EL (cell line): ENCODE measurements at places on chromosomes 5 and 9.

- peak; percentile 76 for DNase-seq
Measured at GRCh38 chr9:131277910-131278701, 1.8 kb upstream of the FAM78A start.

DNA sequence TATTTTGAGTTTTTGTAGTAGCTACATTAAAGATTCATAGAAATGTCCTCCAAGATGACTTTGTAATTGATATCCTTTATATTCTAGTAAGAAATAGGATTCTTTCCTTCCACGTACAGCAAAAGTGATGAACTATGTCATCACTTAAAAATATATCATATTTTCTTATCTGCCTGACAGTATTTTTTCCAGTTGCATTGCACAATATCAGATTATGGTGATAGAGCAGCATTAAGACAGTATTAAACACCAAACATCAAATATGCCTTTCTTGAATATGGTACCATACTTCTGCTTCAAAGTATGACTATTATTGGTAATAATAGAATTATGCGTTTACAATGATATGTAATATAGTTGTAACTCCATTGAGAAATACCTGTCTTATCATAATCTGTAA, 919.8 kb upstream of the EDIL3 start:
- DNase-seq: no peak

GRCh38 chr9:133585481-133586351, 23.5 kb downstream of the FAM163B start:
- DNase-seq: peak; percentile 11

- peak; percentile 27 for DNase-seq
Measured at GRCh38 chr5:126044111-126044668, 379.0 kb upstream of the GRAMD2B start.

DNA sequence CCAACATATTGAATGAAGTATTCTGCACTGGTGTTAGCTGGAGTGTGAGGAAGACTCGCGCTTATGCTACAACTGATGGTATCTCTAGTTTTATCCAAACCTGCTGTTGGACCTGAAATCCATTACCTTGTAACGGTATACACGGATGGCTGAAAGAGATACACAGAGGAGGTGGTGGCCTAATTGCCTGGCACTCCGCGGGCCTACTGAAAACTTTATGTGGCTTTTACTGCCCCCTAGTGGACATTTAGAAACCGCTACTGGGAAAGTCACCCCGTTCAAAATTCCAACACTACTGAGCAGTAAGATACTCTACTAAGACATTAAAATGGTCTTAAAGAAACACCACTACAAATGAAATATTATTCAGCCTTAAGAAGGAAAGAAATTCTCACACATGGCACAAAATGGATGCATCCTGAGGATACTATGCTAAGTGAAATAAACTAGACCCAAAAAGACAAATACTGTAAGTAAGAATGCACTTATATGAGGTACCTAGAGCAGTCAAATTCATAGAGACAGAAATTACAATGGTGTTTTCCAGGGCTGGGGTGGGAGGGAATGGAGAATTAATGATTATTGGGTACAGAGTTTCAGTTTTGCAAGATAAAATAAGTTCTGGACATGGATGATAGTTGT, 100.4 kb downstream of the TTLL11 start:
- DNase-seq: peak; percentile 77

- no peak for DNase-seq
Measured at GRCh38 chr5:100772006-100772405, 131.1 kb downstream of the ST8SIA4 start.

- DNase-seq: no peak
Measured at GRCh38 chr5:115842952-115843351, 1.2 kb downstream of the AP3S1 start.

DNA sequence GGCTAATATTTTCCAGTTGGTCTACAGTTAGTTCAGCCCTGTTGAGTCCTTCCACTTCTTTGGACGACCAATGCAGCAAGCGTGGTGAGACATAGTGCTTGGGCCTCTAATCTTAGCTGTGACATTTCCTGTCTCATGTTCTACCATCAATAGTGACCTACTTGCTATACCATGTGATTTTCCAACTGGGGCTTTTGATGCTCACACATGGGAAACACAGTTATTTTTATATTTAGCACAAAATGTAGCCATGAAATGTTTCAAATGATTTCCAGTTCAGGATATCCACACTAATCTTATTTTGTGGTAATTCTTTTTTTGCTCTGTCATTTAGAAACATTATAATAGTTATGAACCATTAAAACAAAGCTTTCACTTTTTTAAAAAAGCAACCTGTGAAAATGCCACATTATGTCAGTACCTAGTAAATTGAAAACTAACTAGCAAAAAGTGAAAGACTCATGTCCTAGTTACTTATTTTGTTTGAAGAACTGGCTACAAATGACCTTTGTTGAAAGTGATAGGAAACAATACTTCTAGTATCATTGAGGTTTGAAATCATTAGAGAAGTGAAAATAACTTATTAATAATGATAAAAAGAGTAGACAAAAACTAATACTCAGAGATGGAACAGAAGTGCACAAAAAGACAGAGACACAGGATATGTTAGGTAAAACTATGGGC, 18.3 kb downstream of the MARCHF3 start:
- no peak for DNase-seq

DNA sequence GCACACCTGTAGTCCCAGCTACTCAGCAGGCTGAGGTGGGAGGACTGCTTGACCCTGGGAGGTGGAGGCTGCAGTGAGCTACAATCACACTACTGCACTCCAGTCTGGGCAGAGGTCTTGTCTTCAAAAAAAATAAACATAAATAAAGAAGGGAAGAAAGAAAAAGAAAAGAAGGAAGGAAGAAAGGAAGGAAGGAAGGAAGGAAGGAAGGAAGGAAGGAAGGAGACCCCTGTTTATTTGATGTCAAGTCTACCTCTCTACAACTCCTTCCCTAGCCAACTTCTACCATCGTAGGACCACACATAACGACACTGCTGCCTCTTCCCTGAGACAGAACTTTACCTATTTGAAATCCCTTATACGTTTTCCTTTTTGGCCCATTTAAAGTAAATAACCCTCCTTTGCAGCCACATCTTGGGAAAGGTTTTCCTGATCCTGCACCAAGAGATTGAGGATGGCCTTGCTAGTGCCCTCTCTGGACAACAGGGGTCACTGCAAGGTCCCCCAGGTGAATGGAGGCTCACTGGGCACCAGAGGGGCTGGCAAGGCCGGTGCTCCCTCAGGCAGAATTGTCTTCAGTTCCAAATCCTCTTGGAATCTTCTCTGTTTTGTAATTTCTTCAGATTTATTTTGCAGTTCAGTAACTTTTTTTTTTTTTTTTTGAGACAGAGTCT, 10.5 kb downstream of the RPS14 start:
- peak; percentile 46 for DNase-seq

- no peak for DNase-seq
Measured at GRCh38 chr9:127970401-127971313, 10.1 kb downstream of the EEIG1 start.

DNA sequence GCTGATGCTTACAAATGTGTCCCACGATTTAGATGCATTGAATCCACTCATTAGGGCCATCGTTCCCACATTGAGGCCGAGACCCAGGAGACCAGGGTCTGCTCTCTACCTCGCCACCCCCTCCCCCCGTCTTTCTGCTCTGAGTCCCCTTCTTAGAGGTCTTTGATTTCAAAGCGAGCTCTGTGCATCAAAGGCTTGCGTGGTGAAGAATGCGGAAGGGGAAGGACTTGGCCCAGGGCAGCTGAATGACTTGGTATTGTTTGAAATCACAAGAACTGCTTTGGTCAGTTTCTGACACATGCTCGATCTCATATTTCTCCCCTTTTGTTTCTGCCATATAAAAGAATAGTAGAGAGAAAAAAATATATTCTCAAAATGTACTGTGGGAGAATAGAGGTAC, 78.3 kb upstream of the IRX1 start:
- DNase-seq: no peak

- no peak for DNase-seq
Measured at GRCh38 chr5:177365845-177366527, 8.3 kb downstream of the RGS14 start.

DNA sequence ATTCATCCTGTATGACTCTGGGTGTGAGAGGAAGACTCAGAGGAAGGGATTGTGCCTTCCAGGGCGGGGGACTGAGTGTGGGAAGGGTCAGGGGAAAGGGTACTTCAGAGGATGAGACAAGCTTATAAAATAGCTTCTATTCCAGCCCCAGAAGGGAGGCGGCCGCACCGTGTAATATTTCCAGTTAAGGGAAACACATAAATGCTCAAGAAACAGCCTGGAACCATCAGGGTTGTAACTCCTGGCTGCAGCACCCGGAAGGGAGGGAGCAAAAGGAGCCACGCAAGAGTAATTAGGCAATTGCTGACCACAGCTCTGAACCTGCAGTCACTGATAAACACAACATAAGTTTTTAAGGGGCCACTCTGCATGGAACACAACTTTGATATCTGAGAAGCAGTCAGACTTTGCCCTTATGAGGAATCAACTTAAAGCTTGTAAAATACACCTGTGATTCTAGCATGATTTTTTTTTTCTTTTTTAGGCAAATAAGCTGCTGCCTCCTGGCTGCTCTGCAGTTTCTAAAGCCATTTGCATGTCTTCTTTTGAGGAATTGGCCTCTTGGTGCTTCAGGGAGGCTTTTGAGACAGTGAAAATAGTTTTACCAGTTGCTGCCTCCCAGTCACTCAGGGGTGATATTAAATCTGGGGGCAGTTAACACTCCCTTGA, 382.7 kb downstream of the ENC1 start:
- DNase-seq: peak; percentile 22

DNA sequence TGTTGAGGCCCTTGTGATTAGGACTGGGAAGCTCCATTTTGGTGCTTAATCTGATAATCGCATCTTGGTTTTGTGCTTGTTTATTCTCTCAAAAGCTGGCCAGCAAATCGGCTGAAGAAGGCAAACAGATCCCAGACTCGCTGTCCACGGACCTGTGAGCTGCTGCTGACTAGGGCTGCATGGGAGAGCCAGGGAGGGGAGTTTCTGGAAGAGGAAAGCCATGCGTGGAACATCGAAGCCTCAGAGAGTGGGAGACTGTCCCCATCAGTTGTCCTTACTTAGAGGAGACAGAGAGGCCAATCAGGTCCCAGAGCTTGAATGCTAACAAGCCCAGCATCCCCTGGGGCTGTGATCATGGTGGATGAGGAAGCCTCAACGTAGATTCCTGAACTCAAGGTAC, 23.0 kb upstream of the FOXI1 start:
- no peak for DNase-seq

- DNase-seq: no peak
Measured at GRCh38 chr5:42454216-42454995, 31.2 kb downstream of the GHR start.

DNA sequence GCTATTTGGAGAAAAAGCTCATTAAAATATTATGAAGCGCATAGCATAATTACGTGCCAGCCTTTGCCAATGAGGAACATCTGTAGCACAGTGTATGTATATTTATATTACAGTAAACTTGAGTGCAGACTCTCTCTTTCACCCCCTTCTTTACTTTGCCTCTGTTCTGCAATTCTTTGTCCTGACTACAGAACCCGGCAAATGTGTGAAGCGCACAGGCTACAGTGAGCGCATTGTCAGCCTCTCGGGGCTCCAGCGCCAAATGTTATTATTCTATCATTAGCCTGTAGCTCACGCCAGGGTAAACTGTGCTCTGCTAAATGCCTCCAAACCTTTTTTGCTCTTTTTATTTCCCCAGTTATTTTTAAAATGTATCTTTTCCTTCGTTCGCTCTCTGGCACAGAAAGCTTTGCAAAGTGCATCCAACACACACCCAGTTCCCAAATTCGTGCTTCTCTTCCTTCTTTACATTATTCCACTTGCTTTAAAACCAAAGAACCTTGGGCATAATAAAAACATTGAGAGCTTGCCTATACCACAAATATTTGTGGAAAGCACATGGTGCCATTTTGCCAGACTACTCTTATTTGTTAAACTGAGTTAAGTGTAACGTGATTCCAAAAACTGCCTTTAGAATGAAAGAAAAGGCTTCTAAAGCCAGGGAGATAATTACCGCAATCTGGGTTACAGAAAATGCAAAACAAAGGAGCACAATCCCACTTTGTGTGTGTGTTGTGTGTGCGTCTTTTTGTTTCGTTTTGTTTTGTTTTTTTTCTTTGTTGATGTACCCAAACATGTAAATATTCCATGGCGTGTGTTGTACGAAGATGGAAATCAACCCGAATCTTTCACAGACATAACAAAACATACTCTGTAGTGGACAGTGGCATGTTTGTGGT, 164.1 kb upstream of the MPDZ start:
- no peak for DNase-seq

GRCh38 chr5:103561685-103562452, 720 bp downstream of the NUDT12 start:
- DNase-seq: peak; percentile 1

- DNase-seq: no peak
Measured at GRCh38 chr9:101787891-101788290, 49.4 kb upstream of the GRIN3A start.

DNA sequence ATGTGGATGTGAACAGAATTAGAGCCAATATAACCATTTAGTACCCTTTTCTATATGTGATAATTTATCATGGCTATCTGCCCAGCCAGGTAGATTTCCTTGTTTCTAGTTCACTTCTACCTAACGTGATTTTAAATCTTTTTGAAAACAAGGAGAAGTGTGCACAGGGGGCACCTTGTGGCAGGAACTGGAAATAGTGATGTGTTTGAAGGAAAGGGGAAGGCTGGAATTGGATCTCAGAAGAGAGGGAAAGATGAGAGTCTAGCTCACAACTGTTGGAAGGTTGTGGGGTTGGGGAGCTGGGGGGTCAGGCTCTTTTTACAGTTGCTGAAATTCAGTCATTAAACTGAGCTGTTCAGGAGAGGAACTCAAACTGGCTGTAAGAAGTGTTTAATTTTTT, 219.5 kb downstream of the KCTD16 start:
- peak; percentile 19 for DNase-seq
